ENCODE measurements at places on chromosomes 2 and 18.

DNA sequence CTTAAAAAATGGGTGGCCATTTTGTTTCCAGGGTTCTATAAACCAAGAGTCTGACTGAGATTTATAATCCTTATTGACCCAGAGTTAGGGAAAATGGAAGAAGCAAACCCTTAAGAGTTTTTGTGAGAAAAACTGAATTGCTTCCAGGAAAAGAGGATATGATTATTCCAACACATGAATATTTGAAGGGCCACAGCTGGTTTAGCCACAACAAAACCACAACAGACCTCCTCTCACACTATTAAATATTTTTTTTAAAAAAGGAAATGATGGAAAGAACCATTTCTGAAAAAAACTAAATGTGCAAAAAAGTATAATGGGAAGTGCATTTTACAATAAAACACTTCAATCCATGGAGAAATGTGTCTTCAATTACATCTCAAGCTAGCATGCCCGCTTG, 182.7 kb downstream of the ETAA1 start:
- no peak for DNase-seq

- DNase-seq: no peak
Observed at GRCh38 chr2:5093518-5093917, 598.7 kb upstream of the SOX11 start.

- DNase-seq: no peak
Observed at GRCh38 chr2:11016735-11017388, 105.1 kb downstream of the KCNF1 start.

DNA sequence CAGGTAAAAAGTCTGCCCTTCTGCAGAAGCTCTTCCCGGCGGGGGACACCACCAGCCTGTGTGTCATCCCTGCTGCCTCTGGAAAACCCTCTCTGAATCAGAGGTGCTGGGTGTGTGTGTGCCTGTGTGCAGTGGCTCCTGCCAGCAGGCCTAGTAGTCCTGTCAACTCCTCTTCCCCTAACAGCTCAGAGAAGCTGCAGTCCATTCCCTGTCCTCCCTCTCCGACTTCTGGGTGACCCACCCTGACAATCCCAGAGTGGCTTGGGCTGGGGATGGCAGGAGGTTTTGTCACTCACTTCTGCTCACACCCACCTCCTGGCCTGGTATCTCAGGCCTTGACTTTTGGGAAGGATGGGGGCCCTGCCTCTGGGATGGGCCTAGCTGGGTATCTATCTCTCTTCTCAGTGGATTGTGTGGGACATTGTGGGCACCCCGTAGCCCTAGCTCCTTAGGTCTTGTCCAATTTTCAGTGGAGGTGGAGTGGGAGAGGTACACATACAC, 2.3 kb downstream of the WNT10A start:
- DNase-seq: no peak

Measured in stimulated activated naive CD4-positive, alpha-beta T cell treated with Interleukin-2 at 50 U/mL for 16 hours (primary cell).